Stomach (tissue), 19 donors: ENCODE measurements at places on chromosomes 12 and 14. TPM values are rescaled to one million over a fixed set of nuclear protein-coding genes. Genes with fewer than 3 reads are reported as not detected.

The CCDC197 gene
- not detected for total RNA-seq

The CDKN3 gene
- not detected for total RNA-seq

The TRIM9 gene
- total RNA-seq, result 0.45 TPM

The TAS2R42 gene
- total RNA-seq, result not detected

The C12orf76 gene
- 13.8 TPM for total RNA-seq

The SLC41A2 gene
- 111 TPM for total RNA-seq

The ACRBP gene
- total RNA-seq, result 6.4 TPM

The PRKCH gene
- 21.9 TPM for total RNA-seq

The KDM5A gene
- total RNA-seq, result 96.9 TPM

The FGF23 gene
- total RNA-seq, result not detected

The DBX2 gene
- total RNA-seq, result not detected

The INHBE gene
- not detected for total RNA-seq

The AMN gene
- total RNA-seq, result 9.2 TPM

The CLEC2B gene
- total RNA-seq, result 30.1 TPM

The PZP gene
- total RNA-seq, result not detected

The GALNT6 gene
- total RNA-seq, result 65.3 TPM

The CYP46A1 gene
- not detected for total RNA-seq

The C12orf42 gene
- total RNA-seq, result not detected

The TAS2R7 gene
- total RNA-seq, result not detected

The KRT82 gene
- total RNA-seq, result not detected

The GDF3 gene
- total RNA-seq, result not detected

The DNAJC22 gene
- 54.7 TPM for total RNA-seq

The DPF3 gene
- 4.2 TPM for total RNA-seq

The PAPLN gene
- 53.1 TPM for total RNA-seq
